ENCODE measurements at places on chromosomes 1 and 21. TPM values are rescaled to one million over a fixed set of nuclear protein-coding genes. Genes with fewer than 3 reads are reported as not detected.

Gene UBE2G2
- 55.5 TPM for total RNA-seq

Gene CAPZB
- 97.1 TPM for total RNA-seq

DNA sequence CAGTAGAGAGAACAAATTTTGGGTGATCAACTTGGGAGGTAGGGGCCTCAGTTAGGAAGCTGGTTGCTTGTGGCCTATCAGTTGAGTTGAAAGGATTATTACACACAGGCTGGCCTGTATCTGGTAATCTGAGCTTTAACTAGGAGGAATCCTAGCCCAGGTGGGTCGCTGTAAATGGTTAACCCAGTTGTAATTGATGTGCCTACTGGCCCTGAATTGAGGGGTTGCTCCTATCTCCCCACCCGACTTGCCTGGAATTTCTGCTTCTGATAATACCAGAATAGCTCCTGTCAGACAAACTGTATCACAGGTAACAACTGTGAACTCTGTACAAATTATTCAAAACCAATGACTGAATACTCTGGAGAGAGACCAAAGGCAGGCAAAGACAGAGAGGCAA is 210.4 kb upstream of the RUNX1 start:
- DNase-seq = no peak

Gene SHISA4
- total RNA-seq = 30.6 TPM

Measured in LHCN-M2 (cell line).